ENCODE measurements at places on chromosomes 1 and 21.

DNA sequence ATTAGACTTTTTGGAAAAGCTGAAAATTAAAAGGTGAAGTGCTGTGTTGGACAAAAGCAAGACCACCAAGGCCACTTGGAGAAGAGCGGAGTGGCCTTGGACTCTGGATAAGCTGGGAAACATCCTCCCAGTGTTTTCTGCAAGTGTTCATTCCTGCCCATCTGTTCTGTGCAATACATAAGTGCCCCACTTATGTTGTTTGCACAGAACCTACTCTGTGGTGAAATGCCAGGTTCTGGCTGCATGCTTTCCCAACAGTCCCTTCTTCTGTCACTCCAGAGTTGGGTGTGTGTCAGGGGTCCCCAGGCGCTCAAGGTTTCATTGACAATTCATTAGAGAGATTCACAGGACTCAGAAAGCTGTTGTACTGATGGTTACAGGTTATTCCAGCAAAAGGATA lies 30.3 kb downstream of the NHLH2 start:
- no peak for DNase-seq

GRCh38 chr1:116375887-116376728 lies 3.1 kb downstream of the ATP1A1 start:
- DNase-seq, result no peak

DNA sequence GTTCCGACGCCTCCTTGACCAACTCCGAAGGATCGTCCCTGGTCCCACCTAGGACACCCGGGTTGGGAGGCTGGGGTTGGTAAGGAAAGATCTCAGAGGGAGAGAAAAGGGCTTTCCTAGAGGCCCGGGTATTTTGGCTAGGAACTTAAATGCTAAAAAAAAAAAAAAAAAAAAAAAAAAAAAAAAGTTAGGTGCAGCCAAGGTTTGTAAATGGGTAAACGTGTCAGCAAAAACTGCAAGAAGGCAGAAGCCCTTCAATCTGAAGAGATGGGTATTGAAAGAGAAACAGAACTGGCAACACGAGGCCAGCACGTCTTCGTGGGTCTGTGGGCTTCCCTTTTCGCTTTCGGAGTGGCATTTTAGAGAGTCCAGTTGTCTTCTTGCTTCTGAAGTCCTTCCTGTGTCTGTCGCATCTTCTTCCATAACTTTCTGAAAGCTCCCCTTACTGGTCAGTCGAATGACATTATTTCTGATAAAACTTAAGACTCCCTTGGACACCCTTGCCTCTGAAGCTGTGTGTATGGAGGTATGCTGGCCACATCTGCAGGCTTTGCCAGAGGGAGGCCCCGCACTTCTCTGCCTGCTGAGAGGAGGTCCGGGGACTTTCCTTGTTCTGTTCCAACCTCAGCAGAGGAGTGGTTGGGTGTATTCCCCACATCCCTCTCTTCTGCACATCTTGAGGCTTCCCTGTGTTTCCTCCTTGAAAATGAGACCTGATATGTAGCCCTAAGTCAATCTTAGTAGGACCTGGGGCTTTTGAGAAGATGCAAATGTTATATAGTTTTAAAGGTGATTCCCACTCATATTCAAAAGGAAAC lies 745 bp downstream of the RCSD1 start:
- no peak for DNase-seq

GRCh38 chr1:114482585-114482984 lies 28.4 kb downstream of the TRIM33 start:
- no peak for DNase-seq

GRCh38 chr21:29034678-29035077 lies 10.2 kb downstream of the USP16 start:
- DNase-seq, result no peak

GRCh38 chr1:37477946-37478345 lies 3.6 kb downstream of the ZC3H12A start:
- no peak for DNase-seq

Data from GOT3 (cell line).